ENCODE measurements at places on chromosomes 1 and 21.

DNA sequence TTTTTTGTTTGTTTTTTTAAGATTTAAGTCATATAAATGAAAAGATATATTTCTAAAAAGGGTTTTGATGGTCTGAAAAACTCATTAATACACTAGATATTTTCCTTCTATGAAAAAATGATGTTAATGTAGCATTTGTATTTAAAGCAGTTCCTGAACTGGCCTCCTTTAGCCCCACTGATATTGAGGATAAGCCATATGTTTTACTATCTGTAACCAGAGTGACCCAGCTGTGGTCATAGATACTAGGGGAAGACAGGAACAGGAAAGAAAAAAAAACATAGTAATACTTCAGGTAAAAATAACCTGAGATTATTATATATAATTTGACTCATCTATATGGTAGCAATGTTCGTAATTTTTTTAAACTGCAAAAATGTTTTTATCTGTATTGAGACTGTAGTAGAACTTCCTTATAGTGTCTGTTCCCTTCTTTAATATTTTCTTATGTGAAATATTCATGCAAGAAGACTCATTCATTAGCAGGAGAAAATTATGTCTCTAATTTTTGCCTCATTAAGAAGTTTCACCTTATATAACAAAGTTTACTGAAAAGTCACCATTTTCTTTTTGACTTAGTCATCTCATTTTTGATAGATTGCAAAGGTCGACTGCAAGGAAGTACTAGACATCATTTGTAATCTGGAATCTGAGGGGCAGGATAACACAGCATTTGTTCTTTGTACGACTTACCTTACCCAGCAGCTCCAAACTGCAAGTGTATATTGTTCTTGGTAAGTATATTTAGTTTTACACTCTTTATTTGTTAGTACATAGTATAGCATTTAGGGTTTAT lies 25.6 kb upstream of the TMCO2 start:
- DNase-seq = no peak

- DNase-seq = no peak
Measured at GRCh38 chr21:14693997-14694396, 147.9 kb upstream of the SAMSN1 start.

DNA sequence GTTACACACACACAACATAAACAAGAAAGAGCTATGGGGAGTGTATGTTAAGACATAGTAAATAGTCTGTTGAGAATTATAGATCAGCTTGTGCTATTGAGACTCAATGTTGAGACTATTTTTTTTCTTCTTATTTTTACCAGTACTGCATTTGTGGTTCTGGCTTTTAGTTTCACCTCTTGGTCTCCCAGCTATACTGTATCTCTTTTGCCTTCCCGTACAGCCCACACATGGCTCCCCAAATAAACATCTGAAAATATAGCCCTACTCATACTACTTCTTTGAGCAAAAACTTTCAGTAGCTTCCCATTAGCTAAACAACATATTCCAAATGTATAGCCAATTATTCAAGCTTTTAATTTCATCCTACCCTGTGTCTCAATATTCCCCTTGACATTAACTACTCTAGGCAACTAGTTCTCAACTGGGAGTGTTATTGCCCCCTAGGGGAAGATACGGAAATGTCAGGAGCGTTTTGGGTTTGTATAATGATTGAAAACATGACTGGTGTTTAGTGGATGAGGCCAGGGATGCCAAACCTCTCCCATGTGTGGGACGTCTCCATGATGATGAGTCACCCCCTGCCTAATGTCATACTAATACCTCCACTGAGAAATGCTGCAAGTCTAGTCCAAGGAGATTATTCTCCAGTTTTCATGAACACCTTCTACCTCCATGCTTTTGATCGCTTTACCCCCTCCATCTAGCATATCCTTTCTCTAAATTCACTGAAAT lies 6.8 kb downstream of the RPE65 start:
- DNase-seq = no peak

- no peak for DNase-seq
Measured at GRCh38 chr1:156371553-156372264, 2.7 kb downstream of the RHBG start.

DNA sequence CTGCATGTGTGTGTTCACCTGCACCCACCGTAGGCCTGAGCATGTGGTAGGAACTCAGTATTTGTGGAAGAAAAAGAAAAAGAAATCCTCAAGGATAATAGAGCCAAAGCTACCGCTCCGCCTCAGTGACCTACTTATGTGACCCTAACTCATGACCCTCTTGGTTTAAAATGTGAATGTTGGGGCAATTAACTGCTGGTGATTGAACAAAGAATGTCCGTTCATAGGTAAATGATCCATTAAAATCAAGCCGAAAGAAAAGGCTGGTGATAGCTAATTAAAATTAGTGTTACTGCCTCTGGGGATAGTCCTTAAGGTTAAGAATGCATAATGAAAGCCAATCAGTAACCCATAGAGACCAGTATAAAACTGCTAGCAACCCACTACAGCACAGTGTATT lies 98.1 kb downstream of the PRDM2 start:
- no peak for DNase-seq

DNA sequence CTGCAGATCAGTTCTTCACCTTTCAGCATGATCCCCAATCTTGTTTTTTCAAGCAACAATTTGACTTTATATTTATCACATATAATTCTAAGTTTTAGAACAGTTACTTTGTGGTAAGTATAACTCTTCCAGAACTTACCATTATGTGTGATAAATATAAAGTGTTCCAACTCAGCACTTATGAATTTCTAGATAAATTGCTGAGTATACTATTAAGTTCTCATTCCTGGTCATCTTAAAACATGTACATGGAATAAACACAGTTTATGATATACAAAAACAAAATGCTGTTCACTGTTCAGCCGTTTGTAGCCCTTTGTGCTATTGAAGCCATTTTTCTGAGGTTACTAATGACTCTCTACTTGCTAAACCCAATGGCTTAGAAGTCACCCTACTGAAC lies 5.1 kb upstream of the XPR1 start:
- DNase-seq = no peak

GRCh38 chr21:19608101-19608621 lies 1204.6 kb upstream of the TMPRSS15 start:
- DNase-seq = no peak
